Common myeloid progenitor, CD34-positive (primary cell): ENCODE measurements at places on chromosomes 4 and X.

DNA sequence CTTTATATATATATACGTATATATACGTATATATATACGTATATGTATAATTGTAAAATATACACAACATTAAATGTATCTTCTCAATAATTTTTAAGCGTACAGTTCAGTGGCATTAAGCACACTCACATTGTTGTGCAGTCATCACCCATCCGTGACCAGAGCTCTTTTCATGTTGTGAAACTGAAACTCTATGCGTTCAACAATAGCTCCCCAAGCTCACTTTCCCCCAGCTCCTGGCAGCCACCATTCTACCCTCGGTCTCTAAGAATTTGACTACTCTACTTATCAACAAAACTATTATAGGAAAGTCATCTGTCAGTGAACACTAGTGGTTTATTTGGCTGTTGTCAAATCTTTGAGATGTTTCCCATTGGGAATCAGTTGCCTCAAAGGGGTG, 621.8 kb upstream of the GALNT7 start:
- no peak for DNase-seq

- DNase-seq, result no peak
Observed at GRCh38 chrX:39002466-39002865, 201.2 kb downstream of the MID1IP1 start.

- no peak for DNase-seq
Observed at GRCh38 chr4:56182356-56182755, 204.9 kb downstream of the AASDH start.

- DNase-seq, result no peak
Observed at GRCh38 chr4:128301979-128302378, 14.4 kb upstream of the PGRMC2 start.

DNA sequence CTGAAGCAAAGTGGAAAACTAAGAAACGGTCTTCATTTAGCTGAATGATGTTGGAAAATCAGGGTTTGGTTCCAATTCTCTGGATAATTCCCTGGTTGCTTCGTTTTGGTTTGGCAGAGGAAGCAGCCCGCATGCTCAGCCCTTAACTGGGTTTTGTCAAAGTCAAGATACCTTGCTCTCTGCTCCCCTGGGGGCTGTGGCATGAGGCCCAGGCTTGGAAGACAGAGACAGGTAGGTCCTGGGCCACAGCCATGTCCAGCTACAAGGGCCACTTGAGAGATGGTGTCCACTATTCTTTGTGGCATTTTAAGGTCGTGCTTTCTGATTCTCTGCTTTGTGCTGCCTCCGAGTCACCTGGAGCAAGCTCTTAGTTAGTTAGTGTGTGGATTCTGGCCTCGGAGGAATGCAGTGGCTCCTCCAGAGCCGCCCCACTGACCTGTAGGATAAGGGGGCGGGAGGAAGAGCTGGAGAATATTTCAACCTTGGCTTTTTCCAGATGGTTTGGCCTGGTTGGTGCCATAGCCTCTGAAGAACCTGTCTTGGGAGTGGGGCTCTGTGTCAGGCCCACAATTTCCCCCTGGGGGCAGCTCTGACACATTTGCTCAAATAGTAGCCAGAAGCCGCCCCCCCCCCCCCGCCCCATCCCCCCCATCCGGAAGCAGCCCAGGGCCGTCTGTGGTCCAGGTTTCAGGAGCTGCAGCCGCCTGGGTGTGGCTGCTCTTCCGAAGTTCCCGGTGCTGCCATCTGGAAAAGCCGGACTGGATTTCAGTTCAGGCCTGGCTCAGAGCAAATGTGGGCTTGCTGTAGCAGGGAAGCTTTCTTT, 147.1 kb downstream of the NHS start:
- DNase-seq, result no peak

- DNase-seq, result no peak
Observed at GRCh38 chr4:101669138-101669831, 121.2 kb upstream of the BANK1 start.

DNA sequence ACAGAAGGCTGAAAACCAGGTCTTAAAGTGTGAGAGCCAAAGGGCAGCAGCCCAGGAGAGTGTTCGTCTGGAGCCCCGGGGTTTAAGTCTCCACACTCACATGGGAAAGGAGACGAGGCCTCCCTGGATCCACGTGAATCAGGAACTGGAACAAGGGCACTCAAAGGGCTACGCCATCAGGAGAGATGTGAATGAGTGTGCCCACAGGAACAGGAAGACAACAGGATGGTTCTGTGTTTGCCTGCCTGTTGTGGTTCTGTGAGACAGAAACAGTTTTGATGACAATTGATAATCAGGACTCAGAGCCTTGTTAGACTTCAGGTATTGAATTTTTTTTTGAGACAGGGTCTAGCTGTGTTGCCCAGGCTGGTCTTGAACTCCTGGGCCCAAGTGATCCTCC, 4.9 kb upstream of the CTBP1 start:
- no peak for DNase-seq

DNA sequence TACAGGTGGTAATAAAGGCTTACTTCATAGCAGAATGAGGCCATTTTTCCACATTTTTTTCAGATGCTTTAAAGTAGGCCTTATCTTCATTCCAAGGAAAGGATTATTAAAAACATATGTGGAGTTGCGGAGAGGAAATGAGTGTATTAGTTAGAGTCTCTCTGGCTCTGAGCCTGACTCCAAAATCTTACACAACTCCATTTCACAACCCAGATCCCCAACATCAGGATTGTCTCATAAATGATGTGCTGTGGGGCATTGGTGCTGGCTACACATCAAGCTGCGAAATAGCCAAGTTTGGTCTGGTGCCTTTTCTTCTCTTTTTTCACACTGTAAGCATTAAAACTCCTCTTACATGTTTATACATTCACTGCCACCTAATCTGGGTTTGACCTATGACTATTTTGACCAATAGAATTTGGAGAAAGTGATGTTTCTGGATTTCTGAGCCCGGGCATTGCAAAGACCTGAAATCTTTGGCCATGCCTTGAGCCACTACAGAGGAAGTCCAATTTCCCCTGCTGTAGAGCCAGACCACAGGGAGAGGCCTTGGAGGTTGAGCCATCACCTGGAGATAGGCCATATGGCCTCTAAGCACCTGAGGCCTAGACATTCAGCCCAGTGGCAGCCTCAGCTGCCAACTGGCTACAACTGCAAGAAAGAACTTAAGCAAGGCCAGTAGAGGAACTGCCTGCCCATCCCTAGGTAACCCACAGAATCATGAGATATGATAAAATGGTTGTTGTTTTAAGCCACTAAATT, 16.7 kb upstream of the SOD3 start:
- no peak for DNase-seq

GRCh38 chr4:83356899-83357661, 22.4 kb upstream of the HPSE start:
- peak; percentile 56 for DNase-seq

- DNase-seq, result no peak
Observed at GRCh38 chrX:121958886-121959285, 911.5 kb downstream of the GLUD2 start.

DNA sequence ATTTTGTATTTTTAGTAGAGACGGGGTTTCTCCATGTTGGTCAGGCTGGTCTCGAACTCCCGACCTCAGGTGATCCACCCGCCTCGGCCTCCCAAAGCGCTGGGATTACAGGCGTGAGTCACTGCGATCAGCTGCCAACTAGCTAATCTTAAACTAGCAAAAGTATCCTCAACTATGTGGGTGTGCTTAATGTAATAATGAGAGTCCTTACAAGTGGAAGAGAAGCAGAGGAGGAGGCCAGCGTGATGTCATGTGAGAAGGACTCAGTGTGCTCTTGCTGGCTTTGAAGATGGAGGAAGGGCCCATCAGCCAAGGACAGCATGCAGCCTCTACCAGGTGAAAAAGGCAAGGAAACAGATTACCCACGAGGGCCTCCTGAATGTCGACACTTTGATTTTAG, 19.6 kb downstream of the SCD5 start:
- DNase-seq, result no peak

GRCh38 chr4:8063974-8064563, 94.5 kb downstream of the ABLIM2 start:
- DNase-seq, result no peak

DNA sequence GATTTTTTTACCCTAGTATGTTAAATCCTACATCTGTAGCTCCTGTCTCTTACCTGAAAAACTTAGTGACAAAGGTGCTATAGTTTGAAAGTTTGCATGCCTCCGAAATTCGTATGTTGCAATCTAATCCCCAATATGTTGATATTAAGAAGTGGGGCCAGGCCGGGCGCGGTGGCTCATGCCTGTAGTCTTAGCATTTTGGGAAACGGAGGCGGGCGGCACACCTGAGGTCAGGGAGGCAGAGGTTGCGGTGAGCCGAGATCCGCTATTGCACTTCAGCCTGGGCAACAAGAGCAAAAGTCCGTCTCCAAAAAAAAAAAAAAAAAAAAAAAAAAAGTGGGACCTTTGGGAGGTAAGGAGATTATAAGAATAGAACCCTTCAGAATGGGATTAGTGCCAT, 471.3 kb upstream of the TECRL start:
- DNase-seq, result no peak

DNA sequence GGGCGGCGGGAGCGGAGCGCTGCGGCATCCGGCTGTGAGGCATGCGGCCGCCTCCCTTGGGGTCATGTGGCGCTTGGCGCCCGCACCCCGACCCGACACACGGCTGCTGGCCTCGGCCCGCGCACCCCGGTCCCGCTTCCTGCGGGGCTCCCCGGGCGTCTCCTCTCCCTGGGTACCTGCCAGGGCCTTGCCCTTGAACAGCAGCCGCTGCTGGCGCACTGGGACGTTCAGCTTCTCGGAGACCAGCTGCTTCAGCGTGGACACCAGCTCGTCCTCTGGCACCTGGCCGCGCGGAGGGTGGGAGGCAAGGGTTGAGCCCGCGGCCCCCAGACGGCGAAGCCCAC, 391 bp downstream of the UBL4A start:
- DNase-seq, result no peak

- DNase-seq, result no peak
Observed at GRCh38 chr4:164876700-164877324, at the start of gene APELA. APELA (plus strand) TSS chr4:164877178; CDS start chr4:164877332, 154 bp downstream.

GRCh38 chrX:19686876-19687275, 171.6 kb upstream of the MAP3K15 start:
- no peak for DNase-seq

DNA sequence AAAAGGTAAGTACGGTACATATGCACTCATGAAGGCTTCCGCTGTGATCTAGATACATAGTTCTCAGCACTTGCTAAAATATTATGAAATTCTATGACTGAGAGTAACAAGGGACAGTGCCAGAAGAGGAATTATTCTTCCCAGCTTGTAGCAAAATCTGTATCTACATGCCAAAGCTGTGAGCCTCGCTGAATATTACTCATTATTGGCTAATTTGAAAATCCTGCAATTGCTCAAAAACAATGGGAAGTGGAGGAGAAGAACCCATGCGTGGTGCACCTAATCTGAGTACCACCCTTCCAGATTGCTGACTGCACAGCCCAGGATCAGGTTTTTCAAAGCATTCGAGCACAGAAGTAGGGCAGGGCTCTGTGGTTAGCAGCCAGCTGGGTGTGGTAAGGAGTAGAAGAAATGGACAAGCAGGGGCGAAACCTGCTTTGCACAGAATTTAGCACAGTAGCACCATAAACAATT, 17.4 kb upstream of the PDCL2 start:
- no peak for DNase-seq

- no peak for DNase-seq
Observed at GRCh38 chr4:14887842-14888433, 114.3 kb upstream of the CPEB2 start.

GRCh38 chrX:24412637-24413363, 52.3 kb upstream of the PDK3 start:
- DNase-seq, result no peak

GRCh38 chr4:186240452-186240847, 13.1 kb downstream of the KLKB1 start:
- DNase-seq, result no peak

DNA sequence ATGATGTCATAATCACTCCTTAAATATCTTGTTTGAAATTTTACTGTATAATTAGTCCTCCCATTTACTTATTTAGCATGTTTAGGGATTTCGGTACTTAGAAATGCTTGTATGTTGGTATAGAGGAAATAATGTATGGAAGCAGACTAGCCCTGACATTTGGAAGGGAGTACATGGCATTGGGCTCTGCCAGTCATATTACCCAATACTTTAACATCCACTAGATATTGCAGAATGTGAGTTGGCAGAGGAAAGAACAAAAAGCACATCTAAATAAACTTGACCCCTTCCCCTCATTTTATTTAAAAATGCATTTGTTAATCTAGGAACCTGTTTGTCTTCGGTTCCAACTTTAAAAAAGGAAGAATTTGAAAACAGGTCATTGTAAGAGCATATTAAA, 77.8 kb downstream of the RS1 start:
- DNase-seq, result no peak

DNA sequence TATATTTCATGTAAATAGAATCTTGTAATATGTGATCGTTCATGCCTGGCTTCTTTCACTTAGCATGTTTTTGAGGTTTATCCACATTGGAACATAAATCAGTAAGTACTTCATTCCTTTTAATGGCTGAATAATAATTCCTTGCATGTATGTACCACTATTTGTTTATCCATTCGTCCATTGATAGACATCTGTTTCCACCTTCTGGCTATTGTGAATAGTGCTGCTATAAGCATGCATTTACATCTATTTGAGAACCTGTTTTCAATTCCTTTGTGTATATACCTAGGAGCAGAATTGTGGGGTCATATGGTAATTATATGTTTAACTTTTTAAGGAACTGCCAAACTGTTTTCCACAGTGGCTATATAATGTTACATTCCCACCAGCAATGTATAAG, 356.7 kb upstream of the DIPK2B start:
- no peak for DNase-seq

DNA sequence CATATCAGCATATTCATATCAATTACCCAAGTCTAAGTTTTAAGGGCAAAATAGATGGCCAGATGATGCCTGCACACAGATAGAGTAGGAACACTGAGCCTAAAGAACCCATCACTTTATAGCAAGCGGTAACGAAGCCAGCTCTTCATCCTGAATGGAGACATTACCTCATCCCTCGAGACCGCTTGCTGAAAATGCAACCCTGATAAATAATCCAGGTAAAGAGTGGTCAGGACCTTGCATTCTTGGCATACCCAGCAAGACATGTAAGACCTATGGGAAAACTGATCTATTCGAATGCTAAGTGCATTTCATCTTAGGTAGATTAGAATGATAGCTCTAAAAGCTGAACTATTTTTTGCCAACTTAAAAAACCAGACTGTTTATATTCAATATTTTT, 25.3 kb downstream of the DCHS2 start:
- DNase-seq, result no peak

- DNase-seq, result no peak
Observed at GRCh38 chr4:36056136-36056535, 188.2 kb downstream of the ARAP2 start.

- DNase-seq, result no peak
Observed at GRCh38 chr4:37882665-37883296, 8.1 kb upstream of the TBC1D1 start.

GRCh38 chr4:10075158-10075863, 41.3 kb downstream of the WDR1 start:
- DNase-seq, result no peak

- DNase-seq, result no peak
Observed at GRCh38 chr4:131526686-131527085, 1622.4 kb upstream of the PCDH10 start.

- DNase-seq, result no peak
Observed at GRCh38 chrX:75366861-75367260, 93.0 kb downstream of the UPRT start.

GRCh38 chrX:73561801-73562200, 1.2 kb upstream of the CHIC1 start:
- DNase-seq, result no peak
